ENCODE measurements at places on chromosomes 1 and 21.

DNA sequence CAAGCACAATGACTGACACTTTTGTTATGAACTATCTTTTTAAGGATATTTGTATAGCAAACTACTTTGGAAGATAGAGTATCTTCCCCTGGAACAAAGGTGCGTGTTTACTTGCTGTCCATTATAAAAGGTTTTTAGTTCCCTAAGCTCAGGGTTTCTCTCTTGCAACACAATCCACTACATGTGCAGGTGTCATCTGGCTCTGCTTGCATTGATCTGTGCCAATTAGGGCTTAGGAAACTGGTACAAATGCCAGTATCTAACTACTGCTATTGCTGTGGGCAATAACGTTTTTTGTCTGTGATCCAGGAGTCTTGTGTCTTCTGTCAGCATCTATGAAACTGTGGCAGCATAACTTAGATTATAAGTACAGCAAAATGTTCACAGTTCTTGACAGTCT, 68.3 kb upstream of the ABCD3 start:
- DNase-seq = no peak

GRCh38 chr1:240811256-240811655, 199.3 kb upstream of the GREM2 start:
- no peak for DNase-seq

DNA sequence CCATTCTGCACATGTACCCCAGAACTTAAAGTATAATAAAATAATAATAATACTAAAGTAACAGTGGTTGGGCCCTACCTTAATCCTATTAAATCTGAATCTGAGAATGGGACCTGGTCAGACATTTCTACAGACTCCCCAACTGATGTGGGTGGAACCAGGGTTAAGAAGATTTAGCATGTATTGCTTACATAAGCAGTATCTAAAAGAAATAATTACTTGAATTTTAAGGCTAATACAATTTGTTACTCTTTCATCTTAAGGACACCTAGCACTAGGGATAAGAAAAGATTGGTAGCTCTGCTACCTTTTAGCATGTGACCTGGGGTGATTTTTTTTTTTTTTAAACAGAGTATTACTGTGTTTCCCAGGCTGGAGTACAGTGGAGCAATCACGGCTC, 79.4 kb downstream of the IVNS1ABP start:
- DNase-seq = no peak

- peak; percentile 99 for DNase-seq
These were observed at the start of gene AKIRIN1 for GRCh38 chr1:38990738-38991637. Gene AKIRIN1 (plus strand): TSS chr1:38991276. CDS start chr1:38991381, 105 bp downstream.

GRCh38 chr1:57966751-57967406, 543.0 kb upstream of the DAB1 start:
- no peak for DNase-seq

- peak; percentile 28 for DNase-seq
These were observed 130.1 kb downstream of the DMRTB1 start for GRCh38 chr1:53589043-53589887.

DNA sequence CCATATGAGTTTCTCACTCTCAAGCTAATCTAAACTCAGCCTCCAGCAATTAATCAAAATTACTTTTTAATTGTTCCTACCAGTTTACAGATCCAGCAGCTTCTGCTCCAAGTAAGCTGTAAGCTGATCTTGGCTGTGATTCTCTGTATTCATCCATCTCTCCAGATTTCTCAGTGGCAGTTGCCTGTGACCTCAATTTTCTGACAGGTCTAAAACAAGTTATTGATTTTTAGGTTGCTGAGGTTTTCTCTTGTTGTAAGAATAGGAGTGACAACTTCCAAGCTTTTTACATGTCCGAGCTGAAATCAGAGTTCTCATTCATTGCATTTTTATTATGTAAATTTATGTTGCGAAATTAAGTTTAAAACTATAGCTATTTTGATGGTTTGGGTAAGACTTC, 1044.4 kb downstream of the PLA2G4A start:
- no peak for DNase-seq

DNA sequence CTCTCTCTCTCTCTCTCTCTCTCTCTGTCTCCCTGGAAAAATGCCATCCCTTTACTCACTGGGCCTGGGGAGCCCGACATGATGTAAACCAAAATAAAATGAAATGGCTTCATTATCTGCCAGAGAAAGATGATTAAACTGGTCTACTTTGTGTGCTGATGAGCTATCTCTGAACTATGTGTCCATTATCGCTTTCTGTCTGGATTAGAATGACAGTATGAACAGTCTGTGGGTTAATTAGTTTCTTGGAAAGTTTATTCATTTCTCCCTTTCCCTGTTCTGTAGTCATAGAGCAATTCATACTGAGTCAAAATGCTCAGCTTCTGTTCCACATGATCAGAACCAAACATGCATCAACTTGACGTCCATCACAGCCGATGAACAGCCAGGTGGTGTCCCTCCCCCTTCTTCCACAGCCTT, 72.4 kb upstream of the KCND3 start:
- DNase-seq = no peak

DNA sequence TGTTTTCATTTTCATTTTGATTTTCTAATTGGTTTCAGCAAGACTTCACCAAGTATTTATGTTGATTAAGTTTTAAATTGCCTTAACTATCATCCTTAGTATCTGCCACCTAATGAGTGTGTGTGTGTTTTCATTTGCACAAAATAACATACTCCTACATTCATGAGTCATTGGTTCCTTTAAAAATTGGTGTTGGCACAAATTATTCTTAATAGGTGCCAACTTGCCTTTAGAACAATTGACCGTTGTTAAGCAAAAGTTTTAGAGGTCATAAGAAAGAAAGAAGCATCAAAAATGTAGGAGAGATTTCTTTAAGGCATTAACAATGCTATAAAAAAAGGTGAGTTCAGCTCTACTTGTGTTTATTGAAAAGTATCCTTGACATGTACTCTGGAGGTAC, 77.5 kb downstream of the FNBP1L start:
- DNase-seq = no peak

DNA sequence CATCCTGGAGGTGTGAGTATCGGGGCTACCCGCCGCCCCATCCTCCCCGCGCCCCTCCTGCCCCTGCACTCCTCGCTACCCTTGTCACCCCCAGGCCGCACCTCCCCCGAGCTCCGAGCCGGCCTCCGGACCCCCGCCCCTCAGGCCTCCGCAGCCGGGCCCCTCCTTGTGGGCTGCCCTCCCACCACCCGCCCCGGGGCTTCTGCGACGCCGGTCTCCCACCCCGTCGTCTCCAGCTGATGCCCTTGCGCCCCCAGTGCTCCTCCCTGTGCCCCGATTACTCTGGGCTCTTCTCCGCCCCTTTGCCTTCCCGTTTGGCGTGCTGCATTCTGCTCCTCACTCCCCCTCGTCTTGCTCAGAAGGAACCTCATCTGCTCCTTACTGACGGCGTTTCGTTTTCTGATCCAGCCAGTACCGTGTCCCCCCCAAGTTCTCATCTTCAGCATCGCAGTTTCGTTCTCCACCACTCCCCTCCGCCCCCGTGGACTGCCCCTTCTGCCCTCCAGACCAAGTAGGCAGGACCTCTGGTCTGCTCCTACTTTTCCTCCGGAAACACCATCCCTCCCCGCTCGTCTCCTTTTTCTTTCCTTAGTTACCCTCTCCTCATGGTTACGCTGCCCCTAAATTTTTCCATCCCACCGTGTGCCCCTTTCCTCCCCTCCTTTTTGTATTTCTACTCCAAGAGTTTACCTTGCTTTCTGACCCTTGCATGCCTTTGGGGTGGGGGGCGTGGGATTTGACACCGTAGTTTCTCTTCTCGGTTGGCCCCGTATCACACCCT, 841 bp downstream of the SNX27 start:
- peak; percentile 57 for DNase-seq

DNA sequence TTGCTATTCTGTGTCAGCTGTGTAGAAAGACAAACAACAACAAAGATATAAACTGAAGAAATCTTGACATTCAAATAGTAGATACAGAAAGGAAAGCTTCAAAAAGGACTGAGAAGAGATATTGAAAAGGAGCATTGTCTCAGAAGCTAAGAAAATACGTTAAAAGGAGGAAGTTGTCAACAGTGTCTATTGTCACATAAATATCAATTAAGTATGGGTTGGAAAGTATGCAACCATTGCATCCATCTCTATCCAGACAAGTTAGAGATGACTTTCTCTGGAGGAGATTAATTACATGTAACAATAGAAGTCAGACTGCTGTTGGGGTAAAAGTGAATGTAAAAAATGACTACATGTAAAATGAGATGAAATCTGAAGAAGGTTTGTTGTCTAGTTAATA, 29.7 kb upstream of the BRINP3 start:
- no peak for DNase-seq

DNA sequence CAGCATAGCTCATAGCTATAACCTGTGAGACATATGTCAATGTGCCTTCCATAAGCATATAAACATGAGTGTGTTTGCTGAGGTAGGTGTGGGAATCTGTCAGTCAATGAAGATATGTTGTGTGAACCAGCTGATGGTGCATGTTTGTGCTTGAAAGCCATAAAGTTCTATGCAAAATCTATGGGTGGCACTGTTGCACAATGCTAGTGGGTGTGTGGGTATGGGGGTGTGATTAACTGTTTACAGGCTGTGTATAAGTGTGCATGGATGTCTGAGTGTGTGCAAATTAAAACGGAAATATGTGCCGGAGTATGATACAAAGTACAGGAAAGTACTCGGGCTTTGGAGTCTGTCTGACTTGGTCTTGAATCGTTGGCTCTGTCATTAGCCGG, 1.0 kb upstream of the ATP2B4 start:
- no peak for DNase-seq

GRCh38 chr1:226436472-226436854, 28.6 kb upstream of the PARP1 start:
- DNase-seq = no peak

DNA sequence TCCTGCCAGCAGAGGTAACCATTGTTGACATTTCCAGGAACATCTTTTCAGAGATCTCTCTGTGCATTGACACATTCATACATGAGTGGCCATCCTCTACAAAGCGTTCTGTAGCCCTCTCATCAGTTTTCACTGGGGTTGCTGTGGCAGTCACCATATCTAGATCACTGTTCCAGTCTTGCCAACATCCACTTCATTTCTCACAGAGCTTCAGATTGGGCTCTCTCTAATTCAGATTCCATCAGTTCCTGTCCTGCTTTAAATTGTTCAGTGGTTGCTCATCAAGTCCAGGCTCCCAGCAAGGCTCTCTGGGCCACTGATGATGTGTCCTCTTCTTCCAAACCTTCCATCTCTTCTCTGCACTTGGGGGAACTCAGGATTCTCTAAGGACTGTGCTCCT, 173.7 kb downstream of the KCNJ6 start:
- no peak for DNase-seq

Data from activated naive CD4-positive, alpha-beta T cell treated with anti-CD3 and anti-CD28 coated beads, Interleukin-2, amount 50 U/mL, for 72 hours (primary cell).